ENCODE measurements at places on chromosomes 1 and 21.
A peak's percentile ranks its signal among the peaks of the same experiment; 100 is the strongest.

GRCh38 chr1:239253032-239253431, 133.3 kb upstream of the CHRM3 start:
- DNase-seq: no peak

DNA sequence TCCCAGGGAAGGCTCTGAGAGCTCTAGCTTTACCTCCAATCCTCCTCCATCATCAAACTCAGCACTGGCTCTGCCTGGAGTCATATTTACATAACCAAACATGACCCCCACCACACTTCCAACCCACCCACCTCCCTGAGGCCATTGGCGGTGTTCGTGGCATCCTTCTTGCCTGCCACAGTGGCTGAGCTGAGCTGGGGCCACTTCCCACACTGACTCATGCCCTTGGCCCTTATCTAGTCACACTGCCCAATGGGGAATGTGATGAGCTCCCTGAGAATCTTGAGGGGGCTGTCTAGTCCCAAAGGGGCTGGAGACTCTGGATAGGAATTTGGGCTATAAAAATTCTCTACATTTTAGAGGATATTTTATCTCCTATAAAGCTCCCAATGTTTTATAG, 230.9 kb upstream of the IRF2BP2 start:
- DNase-seq: no peak

DNA sequence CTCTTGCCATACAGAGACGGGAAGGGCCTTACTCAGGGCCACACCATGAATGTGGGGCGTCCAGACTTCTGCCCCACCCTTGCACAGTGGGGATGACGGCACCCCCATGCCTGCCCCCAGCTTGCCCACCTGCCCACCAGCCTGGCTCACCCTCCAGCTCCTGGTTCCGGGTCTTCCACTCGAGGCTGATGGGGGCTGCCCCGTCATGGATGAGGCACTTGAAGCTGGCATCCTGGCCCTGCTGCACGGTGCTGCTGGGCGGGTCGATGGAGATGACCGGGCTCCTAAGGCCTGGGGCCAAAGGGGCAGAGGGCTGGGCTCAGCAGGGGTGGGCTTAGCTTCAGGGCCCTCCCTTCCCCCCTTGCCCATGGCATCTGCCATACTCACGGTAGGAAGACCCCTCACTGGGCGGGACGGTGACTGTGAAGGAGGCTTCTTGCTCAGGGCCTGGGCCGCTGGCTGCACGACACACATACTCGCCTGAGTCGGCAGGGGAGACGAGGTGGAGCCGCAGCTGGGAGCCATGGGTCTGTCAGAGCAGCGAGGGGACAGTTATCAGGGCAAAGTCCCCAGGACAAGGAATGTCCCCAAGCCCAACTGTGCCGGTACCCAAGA, 29.9 kb downstream of the LDLRAD2 start:
- DNase-seq: no peak

- DNase-seq: no peak
These were observed 9.5 kb upstream of the CSF1 start for GRCh38 chr1:109901141-109901523.

GRCh38 chr1:99173282-99173681, 91.0 kb upstream of the PLPPR4 start:
- DNase-seq: no peak

DNA sequence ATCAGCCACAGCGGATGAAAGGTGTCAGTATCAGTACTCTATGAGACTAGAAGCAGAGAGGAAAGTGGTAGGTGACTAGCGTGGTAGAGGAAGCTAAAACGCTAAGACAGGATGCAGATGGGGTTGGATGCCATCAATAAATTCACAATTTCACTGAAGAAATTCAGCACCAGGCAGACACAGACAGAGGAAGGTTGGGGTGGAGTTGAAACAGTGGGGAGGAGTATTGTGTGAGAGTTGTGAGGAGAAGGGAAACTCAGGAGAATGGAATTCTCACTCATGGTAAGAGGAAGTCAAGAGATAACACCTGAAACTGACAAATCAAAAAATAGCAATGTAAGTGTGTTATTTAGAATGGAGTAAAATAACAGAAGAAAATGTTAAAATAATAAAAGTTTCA, 208.5 kb upstream of the DAB1 start:
- DNase-seq: no peak

DNA sequence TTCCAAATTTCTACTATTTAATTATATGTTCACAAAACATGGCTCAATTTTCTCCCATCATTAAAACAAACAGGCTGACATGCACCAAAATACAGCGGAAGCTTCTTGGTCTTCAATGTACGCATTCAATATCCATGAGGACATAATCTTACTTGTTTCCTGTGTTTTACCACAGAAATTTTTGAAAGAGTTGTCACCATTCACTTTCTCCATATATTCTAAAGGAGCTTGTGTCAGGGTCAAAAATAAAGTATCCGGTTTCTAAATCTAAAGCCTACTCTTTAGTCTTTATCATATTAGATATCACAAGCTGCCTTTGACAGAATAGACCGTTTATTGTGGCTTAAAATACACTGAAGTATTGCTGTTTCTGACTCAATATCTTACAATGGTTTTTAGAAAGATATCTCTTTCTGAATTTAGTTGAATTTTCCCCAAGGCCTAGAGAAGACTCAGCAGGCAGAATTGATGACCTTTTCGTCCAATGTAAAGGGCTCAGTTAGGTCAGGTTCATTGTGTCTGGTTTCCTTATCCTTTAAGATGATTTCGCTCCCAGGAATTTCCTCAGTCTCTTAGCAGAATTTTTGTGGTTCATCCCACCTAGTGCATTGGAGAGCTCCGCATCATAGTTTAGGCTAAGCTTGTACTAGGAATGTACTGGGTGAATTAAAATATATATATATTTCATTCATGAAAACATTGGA, 717.2 kb downstream of the NCAM2 start:
- no peak for DNase-seq

DNA sequence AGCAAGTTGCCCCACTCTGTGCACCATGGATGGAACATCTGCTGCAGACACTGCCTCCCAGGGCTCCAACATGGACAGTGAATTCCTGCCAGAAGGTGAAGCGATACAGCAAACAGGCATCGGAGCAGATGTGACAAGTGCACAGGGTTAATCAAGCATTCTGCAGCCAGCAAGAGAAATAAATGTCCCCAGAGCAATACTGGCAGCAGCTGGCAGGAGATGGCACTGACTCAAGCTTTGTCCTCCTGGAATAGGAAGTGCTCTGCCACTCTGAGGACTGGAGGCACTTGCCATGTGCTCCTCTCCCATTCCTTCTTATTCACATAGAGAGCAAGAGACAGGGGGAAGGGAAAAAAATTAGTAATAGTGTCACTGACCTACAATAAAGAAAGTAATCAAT, 402.7 kb upstream of the DAB1 start:
- no peak for DNase-seq

DNA sequence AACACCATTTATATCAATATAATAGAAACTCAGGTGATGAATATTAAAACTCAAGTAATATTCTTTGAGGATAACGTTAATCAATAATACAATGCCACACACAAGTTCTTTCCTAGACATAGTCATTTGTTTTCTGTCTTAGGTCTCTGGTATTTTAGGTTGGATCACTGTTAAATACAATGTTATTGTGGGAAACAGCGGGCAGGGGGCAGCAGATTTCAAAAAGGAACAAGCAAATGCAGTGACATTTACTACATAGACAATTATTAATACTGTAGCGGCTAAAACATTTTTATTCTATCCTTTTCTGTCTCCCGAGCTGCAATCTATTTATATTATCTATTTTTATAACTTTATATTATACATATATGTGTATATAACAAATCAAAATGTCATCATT, 186.4 kb upstream of the ZNHIT6 start:
- peak; percentile 14 for DNase-seq

DNA sequence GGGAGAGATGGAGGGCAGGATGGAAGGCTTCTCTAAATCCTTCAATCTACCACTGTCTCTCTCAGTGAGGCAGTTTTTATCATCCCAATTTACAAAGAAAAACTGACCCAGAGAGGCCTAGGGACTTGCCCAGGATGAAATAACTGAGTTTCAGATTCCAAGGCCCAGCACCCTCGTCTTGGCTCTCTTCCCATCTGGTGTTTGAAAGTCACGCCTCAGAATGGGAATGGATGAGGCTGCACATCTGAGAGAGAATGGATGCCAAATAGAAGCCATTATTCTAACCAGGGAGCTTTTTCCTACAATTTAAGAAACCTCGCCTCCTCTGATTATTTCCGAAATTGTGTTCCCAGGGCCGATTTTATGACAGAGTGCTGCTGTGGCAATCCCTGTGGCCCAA, 10.6 kb upstream of the KCNN3 start:
- DNase-seq: no peak

- DNase-seq: peak; percentile 88
These were observed 212.2 kb downstream of the LYPLAL1 start for GRCh38 chr1:219385787-219386427.

GRCh38 chr1:222656391-222657155, 38.7 kb downstream of the MIA3 start:
- no peak for DNase-seq

GRCh38 chr1:5901150-5901549, 91.1 kb downstream of the NPHP4 start:
- no peak for DNase-seq

DNA sequence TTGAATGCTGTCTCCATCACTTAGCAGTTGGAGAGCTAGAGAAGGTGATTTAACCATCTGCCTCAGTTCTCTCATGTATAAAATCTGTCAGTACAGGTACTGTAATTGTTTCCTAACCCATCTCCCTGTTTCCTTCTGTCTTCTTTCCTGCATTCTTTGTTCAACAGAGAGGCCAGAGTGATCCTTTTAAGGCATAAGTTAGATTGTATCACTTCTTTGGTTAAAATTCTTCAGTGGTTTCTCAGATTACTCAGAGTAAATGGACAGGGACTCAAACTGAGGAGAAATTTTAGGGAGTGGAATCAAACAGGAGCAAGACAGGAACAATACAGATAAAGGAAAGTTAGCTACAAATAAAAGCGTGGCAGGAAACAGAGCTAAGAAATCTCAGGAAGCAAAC, 45.2 kb upstream of the SSX2IP start:
- no peak for DNase-seq

DNA sequence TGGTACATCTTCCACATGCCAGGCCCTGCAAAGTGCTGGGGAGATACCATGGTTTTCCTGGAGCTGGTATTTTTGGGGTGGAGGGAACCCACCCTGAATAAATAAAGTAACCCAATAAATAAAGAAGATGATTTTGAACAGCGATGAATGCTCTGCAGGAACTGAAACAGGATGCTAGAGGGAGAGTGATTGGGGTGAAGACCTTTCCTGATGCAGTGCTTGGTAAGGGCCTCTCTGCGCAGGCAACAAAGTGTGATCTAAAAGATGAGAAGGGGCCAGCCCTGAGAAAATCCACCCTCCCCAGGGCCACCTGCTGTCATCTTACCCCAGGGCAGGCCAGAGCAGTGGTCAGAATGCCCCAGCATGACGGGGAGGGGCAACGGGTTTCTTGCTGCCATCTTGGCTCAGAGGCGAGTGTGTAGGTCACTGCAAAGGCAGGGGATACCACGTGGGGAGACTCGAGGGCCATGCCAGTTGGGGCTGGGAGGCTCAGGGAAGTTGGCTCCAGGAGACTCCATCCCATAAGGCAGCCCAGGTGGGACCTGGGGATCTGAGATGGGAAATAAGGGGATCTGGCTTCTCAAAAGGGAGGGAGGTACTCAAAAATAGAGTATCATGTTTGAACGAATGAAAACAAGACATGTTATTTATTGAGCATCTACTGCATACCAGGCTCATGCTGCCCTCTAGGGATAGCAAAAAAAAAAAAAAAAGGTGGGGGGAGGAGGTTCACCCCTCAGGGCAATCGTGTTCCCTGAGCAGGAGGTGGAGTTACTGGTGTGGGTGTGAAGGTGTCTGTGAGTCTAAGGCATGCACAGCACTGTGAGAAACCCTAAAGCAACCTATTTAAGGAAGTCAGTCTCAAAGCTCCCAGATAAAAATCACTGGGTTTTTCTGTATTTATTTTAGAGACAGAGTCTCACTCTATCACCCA, 2.8 kb downstream of the SRARP start:
- DNase-seq: no peak

All from NCI-H146 (cell line).